ENCODE measurements at places on chromosomes 16 and 17.

DNA sequence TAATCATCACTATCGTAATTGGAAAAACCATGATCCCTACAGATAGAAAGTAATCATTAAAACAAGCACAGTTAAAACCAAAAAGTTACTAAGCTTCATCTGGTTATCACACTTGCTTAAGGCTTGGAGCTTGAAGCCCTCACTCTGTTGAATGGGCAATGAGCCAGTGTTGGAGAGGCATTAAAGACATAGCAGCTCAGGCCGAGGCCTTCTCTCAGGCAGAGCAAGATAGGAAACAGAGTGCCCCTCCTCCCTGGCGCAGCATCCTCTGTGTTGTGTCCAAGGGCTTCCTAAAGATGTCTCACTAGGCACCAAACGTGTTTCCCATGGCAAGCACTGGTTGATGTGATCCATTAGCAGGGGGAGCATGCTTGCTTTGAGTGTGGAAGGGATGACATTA lies 34.9 kb upstream of the LGALS9 start:
- no peak for DNase-seq

GRCh38 chr17:78787444-78787843 lies 5.4 kb upstream of the CYTH1 start:
- DNase-seq: no peak

DNA sequence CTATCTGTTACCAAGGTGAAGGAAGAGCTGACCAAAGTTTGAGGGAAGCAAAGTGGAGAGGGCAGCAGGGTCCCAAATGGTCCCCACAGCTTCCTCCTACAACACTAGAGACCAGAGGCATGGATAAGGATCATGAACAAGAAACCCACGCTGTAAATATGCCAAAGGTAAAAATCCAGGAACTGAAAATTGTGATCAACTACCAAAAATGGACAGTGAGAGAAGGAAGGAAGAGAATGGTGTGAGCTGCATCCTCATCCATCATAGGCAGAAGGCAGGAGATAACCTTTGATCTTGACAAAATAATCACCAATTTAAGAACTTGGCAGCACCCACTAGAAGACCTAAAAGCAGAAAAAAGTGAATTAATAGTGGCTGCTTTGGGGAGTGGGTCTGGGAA lies 66.2 kb downstream of the CYTH1 start:
- no peak for DNase-seq

- DNase-seq: no peak
Measured at GRCh38 chr17:45043813-45044540, 7.5 kb downstream of the DCAKD start.

GRCh38 chr17:9890124-9890523 lies 14.9 kb downstream of the RCVRN start:
- peak; percentile 22 for DNase-seq

DNA sequence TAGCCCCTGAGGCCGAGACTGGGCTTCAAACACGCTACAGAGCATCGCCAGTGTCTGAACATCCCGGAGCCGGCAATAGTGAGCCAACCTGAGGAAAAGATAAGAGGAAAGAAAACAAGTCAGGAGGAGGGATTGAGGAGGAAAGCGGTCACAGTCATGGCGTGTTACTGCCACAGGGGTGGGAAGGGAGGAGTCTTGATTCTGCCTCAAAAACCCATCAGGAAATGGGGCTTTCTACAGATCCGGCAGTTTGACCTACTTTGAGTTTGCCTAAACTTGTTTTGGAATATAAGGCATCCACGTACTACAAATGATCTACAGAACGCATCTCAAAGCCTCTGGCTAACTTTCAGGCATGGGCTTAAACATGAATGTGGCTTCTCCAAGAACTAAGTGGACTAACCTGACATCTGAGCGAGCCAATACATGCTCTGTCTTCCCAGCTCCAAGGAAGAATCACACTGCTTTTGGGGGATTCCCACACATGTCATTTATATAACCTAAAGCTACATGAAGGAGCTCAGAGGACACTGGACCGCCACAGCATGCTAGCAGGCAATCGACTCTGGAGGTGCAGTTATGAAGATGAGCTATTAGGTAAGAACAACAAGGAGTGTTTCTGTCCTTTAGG lies 96.6 kb downstream of the WDR59 start:
- no peak for DNase-seq

DNA sequence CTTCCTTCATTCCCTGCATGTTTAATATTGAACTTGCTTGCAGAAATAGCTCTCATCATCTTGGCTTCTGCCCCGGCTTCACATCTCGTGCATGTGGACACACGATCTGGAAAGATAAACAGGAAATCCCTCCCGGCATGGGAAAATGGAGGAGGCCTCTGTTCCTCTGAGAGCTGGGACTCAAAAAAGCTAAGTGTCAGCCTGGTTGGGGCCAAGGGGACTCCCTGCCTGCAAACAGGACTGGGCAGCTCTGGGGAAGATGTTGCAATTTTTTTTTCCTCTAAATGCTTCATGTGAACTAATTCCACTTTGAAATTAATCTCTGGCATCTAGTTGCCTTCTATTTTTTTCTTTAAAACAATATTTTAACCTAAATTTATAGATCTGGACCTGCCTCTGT lies 24.8 kb downstream of the ITPRIPL2 start:
- peak; percentile 77 for DNase-seq

GRCh38 chr17:76727745-76728456 lies 1.3 kb downstream of the METTL23 start:
- peak; percentile 39 for DNase-seq

DNA sequence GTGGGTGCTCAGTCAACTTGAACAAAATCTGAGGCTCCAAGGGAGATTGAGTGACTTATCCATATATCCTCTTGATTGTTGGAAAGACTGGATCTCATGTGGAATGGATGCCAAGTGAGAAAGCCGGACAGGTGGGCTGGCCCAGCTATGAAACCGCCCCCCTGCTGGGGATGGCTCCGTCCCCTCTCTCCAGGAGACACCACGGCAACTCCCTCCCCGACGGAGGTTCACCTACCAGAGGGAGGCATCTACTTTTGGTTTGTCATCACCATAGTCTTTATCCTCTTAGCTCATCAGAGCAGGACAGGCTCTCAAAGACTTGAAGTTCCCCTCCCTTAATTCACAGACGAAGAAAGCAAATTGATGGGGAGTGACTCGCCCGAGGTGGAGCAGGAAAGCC lies 1.8 kb upstream of the ALG1 start:
- DNase-seq: no peak

- peak; percentile 85 for DNase-seq
Measured at GRCh38 chr17:74842599-74843351, 16.9 kb downstream of the GRIN2C start.

- DNase-seq: no peak
Measured at GRCh38 chr16:66612422-66612821, 7.9 kb downstream of the CMTM3 start.

- no peak for DNase-seq
Measured at GRCh38 chr16:31535737-31536136, 8.0 kb downstream of the AHSP start.

DNA sequence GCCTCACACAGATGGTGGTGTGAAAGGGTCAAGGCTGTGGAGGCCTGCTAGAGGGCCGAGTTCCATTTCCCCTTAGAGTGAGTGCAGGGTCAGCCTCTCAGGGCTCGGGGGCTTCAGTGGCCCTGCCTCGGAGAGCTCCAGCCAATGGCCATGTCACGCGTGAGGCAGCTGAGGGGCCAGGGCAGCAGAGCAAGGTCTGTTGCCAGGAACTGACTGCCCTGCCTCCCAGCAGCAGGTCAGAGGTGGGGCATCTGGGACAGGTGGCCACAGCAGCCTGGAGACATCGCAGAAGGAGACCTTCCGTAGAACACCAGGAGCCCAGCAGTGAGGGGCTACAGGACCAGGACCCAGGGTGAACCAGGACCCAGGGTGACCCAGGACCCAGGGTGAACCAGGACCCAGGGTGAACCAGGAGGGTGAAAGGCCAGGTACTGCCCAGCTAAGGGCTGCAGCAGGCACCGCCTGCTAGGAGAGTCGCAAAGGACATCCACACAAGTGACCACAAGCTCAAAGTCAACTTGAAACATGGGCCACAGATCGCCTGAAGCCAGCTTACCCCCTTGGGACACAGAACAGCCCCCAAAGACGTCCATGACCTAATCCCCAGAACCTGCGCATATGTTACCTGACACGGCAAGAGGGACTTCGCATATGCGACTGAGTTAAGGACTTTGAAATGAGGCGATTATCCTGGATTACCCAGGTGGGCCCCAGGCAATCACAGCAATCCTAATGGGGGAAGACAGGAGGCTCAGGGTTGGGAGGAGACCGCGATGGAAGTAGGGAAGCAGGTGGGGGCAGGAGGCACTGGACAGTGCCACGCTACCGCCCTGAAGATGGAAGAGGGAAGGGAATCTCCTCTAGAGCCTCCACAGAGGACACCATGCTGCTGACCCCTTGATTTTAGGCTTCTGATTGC lies 4.8 kb upstream of the MEAK7 start:
- DNase-seq: no peak

GRCh38 chr17:81952792-81953228 lies 5.8 kb upstream of the MYADML2 start:
- no peak for DNase-seq

GRCh38 chr16:76207270-76207669 lies 69.9 kb upstream of the CNTNAP4 start:
- no peak for DNase-seq

- no peak for DNase-seq
Measured at GRCh38 chr16:55331648-55332185, 7.7 kb downstream of the IRX6 start.

DNA sequence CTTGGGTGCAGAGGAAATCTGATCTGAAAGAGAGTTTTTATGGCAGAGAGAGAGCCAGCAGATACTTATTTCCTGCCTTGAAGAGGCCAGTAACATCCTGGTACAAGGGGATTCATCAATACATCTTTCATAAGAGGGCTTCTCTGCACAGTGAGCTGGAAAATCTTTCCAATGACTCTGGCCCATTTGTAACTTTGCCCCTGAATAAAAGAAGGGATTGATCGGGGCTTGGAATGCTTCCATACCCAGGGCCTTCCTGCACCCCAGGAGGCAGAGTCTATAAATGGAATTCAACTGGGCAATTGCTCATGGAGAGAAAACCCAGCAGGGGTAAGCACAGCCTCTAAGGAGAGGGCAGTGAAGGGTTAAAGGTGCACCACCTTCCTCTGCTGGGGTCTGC lies 163.3 kb downstream of the XYLT1 start:
- DNase-seq: no peak

DNA sequence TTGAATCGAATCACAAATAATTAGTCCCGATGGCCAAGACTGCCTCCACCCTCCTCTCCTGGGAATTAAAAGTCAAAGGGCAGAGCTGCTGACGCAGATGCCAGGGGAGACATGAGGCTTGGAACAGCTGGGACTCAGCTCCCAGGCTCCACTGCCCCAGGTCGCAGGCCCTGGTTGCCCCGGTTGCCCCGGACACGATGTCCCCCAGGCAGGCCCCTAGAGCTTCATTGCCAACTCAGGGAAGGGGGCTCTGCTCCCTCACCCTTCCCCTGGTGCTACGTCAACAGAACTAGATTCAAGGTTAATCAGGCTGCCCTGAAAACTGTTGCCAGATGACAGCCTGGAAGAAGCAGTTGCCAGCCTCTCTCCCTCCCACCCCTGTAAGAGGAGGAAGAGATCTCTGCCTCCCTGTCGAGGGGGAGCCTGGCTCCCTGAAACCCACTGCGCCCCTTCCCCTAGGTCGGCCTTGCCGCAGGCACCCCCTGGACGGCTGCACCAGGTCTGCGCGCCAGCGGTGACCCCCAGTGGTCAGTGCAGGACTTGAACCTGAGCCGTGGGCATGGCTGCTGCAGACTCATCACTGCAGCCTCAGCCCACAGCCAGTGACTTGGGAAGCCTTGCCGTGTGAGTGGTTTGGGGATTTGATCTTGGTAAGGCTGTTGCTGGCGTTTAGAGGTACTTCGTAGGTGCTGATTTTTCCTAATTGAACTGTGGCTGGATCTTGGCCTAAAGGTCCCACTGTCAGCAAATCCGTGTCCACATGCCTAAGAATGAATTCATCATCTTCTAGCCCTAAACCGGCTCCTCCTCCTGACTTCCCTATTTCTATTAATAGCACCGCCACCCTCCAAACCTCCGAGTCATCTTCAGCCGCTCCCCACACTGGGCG lies 84.1 kb upstream of the TOB1 start:
- DNase-seq: peak; percentile 82

DNA sequence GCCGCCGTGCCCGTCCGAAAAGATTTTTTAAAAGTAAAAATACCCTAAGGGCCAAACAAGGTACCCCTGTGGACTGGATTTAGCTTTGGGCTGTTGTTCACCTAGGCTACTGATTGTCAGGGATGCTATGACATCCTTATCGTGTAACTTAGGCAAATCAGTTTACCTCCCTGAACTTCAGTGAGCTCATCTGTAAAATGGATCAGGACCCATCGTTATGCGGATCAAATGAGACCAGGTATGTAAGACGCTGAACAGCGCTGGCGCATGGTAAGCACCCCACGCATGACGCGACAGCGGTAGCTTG lies 658 bp upstream of the ZNF771 start:
- DNase-seq: no peak

- no peak for DNase-seq
Measured at GRCh38 chr16:30110661-30111060, 2.7 kb downstream of the GDPD3 start.

DNA sequence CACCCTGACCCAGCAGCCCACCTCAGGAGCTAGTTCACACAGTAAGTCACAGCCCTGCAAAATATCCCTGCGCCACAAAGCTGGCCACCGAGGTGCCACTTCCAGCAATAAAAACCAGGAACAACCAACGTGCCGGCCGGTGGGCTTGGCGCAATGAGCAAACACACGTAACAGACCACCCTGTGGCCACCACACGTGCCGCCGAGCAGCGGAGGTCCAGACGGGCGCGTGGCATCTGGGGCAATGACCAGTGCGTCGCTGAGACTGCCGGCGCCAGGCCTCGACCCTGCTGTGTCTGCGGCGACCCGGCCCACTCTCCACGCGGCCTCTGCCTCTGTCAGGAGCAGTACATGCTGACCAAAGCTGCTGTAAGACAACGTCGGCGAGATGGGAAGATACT lies 31.5 kb downstream of the LMF1 start:
- DNase-seq: no peak

DNA sequence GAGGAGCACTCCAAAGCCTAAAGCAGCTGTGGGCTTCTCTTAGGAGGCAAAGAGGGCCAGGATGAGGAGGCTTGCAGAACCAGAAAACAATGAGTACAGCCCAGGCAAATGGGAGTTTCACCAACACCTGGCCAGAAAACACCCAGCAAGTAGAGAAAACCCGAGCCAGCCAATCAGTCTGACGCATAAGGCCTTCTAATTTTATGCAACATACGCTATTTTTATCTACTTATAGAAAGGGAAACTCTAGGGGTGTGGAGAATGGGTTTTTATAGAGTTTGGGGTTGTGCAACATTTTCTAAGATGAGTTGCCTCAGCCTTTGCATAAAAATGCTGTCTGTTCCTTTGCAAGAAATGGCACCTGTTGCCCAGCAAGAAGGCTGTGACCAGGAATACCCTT lies 529.0 kb upstream of the CDH5 start:
- DNase-seq: no peak
